ENCODE measurements at places on chromosomes 11 and 22.

DNA sequence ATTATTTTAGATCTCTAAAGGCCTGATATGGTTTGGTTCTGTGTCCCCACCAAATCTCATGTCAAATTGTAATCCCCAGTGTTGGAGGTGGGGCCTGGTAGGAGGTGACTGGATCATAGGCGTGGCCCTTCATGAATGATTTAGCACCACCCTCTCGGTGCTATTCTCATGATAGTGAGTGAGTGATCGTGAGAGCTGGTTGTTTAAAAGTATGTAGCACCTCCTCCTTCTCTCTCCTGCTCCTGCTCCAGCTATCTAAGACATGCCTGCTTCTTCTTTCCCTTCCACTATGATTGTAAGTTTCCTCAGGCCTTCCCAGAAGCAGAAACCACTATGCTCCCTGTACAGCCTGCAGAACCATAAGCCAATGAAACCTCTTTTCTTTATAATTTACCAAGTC lies 114.1 kb downstream of the SERGEF start:
- DNase-seq = no peak

- peak; percentile 57 for DNase-seq
These were observed 9.9 kb upstream of the IGLL5 start for GRCh38 chr22:22877523-22878210.

DNA sequence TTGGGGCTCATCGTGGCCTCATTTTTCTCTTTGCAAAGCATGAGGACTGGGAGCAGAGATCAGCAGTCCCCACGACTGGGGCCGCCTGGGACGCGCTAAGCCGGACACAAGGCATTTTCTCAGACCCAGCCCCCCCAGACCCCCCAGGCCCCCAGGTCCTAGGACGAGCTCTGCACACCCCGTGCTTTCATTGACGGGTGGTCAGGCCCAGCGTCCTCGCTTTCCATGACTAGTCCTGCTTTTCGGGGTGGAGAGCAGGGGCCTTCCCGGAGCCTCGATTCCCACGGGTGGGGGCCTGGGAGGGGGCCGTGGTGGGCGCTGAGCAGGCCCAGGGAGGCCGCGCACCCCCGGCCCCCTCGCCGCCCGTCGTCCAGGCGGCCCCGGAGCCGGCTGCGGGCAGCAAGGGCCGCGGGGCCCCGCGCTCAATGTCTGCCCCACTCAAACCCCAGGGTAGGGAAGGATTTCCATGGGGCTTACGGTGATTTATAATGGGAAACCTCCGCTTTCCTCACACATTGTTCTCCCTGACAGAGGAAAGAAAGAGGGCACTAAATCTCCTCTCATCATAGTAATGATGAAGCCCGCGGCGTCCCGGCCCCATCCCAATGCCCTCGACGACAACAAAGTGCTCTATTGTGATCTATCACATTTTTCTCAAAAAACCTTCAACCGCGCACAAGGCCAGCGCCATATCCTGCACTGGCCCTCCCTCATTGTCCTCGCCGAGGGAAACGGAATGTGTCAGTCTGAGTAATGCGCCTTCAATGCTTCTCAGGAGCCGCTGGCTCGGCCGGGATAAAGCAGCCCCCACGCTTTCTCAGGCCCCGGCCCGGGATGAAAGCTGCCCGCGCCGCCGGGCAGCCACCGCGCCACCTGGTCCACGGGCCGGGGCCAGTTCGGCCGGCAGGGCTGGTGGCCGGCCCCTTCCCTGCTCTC lies 10.4 kb upstream of the LINC01488 start:
- peak; percentile 65 for DNase-seq

- no peak for DNase-seq
These were observed 4.9 kb upstream of the NUDT8 start for GRCh38 chr11:67634366-67635230.

DNA sequence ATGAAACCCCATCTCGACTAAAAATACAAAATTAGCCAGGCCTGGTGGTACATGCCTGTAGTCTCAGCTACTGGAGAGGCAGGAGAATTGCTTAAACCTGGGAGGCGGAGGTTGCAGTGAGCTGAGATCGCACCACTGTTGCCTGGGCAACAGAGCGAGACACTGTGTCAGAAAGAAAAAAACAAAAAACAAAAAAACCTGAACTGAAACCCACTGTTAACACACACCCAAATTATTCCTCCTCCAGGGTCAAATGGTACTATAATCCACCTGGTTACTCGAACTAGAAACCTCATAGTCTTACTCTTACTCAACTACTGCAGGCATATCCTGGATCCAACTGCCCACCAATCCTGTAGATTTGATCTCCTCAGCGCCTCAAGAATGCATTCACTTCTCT lies 35.5 kb downstream of the USP28 start:
- DNase-seq = no peak

DNA sequence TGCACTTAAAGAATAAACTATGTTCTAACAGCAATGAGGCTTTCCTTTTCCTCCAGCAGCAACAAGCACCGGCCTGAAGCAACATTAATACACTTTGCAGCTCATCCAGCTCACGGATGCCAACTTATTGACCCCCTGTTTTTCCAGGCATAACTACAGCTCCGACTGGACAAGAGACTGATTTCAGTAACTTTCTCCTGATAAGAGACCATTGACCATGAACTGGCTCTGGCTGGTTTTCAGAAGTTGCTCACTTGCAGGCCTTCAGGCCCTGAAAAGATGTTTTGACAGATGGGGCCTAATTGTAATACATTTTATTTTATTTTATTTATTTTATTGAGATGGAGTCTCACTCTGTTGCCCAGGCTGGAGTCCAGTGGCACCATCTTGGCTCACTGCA lies 27.5 kb downstream of the GGT5 start:
- no peak for DNase-seq

GRCh38 chr11:70135625-70136059 lies 57.5 kb downstream of the ANO1 start:
- peak; percentile 28 for DNase-seq

- DNase-seq = no peak
These were observed 4.5 kb downstream of the GSTP1 start for GRCh38 chr11:67588136-67588503.

DNA sequence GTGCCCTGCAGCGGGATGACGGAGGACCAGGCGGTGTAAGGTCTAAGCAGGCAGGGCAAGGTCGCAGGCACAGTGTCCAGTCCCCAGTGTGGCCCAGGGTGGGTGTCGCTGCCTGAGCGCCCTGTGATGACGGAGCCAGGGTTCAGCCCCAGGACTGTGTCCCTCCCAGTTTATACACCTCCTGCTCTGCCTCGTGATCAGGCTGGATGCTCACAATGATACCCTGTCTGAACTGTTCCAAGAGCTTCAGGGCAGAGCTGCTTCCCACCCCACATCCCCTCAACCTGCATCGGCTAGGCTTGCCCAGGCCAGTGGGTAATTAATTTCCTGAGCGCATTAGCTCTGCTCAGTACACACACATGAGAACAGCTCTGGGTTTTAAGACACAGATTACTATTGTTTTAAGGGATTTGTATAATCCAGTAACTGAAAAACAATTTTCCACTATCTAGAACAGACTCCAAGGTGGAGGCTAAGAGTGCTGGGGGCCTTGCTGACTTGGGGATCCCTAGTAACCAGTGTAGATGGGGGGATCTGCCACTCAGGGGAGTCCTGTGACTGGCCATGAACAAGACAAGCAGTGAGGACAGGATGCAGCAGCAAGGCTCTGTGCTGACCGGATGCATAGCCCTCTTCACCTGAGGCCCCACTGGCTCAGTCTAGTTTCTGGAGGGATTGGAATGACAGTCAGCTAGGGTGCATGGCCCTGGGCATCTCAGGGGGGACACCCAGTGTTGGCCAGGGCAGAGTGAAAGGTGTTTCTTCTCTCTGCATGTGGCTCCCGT lies 34.1 kb downstream of the GNAZ start:
- no peak for DNase-seq

DNA sequence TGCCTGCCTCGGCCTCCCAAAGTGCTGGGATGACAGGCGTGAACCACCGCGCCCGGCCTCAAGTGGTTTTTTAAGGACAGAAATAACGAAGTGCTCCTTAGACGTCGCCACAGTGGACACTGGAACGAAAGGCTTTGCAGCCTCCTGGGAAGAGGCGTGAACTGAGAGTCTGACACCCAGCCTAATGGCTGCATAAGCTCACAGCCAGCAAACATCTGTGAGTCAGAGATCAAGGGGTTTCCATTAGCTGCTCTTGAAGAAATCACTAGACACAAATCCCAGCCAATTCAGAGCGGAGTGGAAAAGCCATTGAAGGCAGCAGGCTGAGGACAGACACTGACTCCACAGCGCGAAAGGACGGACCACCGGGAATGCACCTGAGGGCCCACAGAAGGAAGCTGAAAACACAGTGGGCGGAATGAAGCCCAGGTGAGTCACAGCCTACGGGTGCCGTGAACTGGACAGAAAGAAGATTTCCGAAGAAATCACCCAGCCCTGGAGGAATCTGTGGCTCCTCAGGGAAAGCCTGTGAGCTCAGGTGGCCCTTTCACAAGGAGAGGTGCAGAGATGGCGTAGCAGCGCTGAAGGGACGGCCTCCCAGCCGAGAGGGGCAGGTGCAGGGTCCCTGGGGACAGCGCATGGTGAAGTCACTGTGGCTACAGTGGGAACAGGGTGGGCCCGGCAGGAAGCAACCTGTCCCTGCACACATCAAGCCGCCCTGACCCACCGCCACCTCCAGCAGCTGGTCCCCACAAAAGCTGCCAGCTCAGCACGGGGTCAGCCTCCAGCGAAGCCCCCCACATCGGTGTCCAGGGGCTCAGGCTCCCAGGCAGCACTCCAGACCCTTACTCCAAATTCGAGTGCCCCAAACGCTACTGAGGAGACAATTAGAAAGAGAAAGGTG lies 11.6 kb downstream of the LMNTD2 start:
- no peak for DNase-seq

DNA sequence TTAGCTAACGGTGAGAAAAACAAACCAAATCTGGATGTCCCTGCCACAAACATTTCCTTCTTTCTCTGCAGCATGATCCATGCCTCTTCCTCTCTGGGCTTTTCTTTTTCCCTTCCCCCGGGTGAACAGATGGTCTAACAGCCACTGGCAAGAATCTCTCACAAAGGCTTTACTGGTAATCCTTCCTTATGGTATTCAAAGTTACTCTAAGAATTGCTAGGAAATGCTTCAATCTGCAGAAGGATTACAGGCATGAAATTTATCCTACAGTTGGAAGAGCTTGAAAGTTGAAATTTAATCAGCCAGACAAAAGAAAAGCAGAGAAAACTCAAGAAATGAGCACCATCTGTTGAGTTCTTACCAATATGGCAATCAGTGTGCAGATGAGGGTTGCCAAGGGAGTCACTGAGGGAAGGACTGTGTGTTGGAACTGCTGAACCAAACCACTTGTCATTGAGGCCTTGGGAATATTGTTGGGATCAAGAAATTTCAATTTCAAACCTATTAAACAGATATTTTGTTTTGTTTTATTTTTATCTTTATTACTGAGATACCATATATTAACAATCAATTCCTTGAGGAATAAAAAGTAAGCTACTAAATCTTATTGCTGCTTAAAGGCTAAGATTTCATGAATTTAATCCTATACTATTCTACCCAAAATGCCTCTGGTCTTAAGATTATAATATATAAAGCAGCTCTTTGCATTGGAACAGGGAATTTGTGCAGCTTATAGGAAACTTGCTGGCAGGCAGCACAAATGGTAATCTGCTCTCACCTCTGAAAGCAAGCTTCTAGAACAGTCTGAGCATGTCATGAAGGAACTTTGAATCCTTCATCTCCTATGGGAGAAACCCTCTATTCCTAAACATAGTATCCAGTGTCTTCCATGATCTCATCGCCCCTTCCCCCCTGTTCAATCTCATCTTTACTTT lies 29.7 kb upstream of the NDUFC2 start:
- no peak for DNase-seq

- DNase-seq = peak; percentile 67
These were observed 62.5 kb downstream of the USP35 start for GRCh38 chr11:78251083-78251775.

GRCh38 chr11:568306-569157 lies 7.7 kb upstream of the PHRF1 start:
- DNase-seq = peak; percentile 95

DNA sequence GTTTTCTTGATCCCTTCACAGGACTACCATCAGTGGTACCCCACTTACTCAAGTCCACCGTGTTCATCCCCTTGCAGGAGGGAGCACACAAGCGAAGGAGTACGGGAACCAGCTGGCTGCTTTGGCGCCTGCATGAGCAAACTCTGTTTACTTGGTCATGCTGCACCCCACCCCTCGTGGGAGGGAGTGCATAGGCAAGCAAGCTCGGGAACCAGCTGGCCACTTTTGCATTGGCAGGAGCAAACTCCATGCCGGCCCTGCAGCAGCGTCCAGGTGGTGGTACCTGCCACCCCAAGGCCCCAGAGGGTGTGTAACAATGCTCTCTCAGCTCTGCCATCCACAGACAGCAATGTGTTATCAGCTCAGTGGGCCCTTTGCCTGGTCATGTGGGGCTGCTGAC lies 737.8 kb downstream of the FAM181B start:
- no peak for DNase-seq

- DNase-seq = no peak
These were observed 41.2 kb downstream of the SNX19 start for GRCh38 chr11:130874955-130875531.

GRCh38 chr11:101459020-101459419 lies 124.8 kb downstream of the TRPC6 start:
- DNase-seq = no peak

DNA sequence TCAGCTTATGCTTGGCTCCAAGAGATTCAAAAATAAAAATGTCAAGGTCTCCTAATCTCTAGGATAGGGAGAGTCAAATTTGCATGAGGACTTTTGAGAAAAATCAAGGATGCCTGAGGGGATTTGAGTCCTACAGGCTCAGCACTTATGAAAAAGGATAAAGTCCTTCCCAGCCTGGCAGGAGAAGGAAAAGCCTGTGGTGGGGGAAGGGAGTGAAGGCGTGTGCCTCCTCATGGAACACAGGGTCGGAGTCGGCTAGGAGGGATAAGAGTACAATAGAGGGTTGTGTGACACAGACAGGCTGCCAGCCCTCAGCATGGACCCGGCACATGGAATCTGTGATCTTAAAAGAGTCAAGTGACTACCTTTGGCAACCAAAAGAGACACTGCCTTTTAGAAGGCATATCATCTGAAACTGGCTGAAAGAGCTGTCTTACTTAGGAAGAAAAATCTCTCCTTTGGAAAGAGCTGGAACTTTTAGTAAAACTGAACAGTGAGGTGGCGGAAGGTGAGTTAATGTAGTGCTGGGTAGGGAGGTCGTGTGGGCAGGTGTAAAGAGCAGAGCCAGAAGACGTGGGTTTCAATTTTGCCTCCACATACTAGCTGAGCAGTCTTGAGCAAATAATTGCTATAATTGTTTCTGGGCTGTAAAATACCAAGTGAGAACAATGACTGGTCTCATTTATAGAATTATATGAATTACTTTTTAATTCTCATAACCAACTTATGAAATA lies 58.8 kb upstream of the RDX start:
- no peak for DNase-seq

DNA sequence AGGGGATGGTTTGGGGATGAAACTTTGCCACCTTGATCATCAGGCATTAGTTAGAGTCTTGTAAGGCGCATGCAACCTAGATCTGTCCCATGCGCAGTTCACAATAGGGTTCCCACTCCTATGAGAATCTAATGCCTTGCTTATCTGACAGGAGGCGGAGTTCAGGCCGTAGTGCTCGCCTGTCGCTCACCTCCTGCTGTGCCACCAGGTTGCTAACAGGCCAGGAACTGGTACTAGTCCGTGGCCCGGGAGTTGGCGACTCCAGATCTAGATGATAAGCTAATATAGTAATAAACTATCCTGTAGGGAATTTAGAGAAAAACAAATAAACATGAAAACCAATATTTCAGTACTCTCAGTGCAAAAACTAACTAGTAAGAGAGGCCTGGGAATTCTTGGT lies 155.4 kb upstream of the ANO5 start:
- no peak for DNase-seq

All from EH (cell line).